ENCODE measurements at places on chromosomes 6 and 20.

- DNase-seq = no peak
Observed at GRCh38 chr6:20707870-20708269, 173.6 kb downstream of the CDKAL1 start.

DNA sequence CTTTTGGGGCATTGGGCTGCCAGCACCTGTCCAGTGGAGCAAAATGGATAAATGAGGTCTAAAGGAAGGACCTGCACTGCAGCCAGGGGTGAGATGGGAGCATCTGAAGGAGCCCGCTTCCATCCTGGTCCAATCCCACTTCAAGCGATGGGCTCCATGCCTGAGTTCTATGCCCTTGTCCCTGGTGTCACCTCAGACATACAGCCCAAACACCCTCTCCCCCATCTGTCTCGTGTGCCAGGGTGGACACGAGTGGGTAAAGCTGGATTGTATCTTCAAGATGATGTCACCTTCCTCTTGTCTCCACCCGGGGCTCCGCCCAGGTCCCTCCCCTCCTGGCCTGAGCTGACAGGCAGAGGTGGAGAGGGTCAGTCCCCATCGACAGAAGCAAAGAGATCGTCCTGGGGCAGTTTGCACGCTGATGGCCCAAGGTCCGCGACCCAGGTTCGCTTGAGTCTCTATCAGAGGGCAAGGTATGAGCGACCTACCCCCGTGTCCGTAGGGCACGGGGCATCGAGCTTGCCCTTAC is 544 bp downstream of the SMIM29 start:
- no peak for DNase-seq

DNA sequence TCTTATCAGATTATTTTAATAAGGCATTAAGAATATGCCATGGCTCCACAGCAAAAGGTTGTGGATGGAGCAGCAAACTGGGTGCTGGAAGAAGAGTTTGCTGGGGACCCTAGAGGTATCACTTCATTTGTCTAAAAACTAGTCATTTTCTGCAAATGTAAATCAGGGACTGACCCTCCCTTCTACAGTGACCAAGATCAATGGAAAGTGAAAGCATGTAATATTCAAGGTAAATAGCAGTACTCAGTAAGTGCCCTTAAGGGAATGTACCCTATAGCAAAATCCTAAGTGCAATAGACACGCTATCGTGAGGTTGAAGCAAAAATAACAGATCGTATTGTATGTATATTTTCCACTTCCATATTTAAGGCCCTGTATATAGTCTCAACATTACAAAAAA is 38.7 kb downstream of the TRDN start:
- DNase-seq = no peak

- DNase-seq = no peak
Observed at GRCh38 chr6:133704371-133704770, 184.5 kb upstream of the TCF21 start.

DNA sequence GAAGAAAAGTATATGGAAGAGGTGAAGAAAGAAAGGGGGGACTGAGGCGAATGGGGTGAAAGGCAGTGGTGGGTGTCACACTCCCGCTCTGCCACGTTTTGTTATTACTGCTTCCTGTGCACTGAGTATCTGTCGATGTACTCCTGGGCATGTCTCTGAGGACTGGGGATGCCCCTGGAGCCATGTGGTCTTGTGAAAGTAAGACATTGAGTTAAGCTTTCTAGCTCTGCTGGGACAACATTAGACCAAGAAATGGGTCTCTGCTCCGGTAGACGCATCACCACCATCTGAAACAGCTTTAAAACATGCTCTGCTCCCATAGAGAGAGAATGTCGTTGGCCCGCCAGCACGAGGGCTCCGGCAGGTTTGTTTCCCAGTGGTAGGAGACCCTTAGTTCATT is 40.0 kb downstream of the IRF4 start:
- DNase-seq = no peak

DNA sequence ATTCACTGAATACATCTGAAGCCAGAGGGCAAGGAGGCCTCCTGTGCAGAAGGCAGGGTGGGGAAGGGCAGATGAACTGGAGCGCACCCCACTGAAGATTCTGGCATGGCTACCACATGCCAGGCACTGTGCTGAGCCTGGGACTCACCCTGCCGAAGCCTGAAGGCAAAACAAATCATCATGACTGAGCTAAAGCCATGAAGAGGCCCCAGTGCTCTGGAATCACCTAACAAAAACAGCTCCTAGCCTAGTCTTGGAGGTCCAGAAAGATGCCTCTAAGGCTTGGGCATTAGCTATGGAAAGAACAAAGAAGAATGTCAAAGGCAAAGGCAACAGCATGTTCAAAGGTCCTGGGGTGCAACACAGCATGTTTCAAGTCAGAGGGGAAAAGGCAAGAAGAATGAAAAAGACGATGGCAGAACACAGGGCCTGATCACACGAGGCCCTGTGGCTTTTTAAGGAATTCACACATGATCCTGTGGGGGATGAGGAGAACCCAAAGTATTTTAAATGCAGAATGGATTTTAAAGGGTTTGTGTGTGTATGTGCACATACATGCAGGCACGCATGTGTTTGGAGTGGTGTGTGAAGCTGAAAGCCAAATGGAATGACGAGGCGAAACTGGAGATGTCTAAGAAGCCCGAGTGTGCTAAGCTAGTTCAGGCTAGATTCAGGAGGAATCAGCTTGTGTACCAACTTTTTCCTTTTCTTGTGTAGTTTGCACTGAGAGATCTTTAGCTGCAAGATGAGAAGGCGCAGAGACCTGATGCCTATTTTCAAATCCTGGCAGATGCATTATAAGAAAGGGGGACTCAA is 261.4 kb downstream of the ZNF217 start:
- no peak for DNase-seq

- no peak for DNase-seq
Observed at GRCh38 chr20:61844621-61845020, 221.1 kb downstream of the TAF4 start.

DNA sequence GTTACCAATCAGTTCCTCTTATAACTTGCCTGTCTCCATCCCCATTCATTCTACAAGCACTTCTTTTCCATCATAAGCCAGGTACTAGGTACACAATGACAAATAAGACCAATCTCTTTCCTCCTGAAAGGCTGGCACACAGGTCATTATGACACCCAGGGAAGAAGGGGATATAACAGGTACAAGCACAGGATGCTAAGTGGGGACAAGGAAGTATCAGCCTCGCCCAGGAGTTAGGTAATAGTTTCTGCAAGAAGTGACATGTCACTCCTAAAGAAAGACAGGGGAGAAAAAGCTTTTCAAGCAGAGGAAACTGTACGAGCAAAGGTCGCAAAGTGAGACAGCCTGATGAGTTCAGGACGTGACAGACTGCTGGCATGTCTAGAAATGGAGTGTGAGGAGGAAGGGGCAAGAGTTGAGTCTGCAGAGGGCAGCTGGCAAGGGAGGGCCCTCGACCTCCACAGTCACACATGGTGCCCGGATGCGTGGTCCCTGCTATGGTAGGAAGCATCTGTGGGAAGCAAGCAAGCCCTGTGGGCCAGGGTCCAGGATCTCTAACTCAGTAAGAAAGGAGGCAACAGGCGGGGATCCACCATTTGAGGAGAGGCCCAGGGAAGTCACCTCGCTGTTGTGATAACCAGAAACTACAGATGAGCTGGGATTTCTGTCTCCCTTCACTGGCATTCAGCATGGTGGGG is 40.4 kb downstream of the GPLD1 start:
- DNase-seq = no peak

DNA sequence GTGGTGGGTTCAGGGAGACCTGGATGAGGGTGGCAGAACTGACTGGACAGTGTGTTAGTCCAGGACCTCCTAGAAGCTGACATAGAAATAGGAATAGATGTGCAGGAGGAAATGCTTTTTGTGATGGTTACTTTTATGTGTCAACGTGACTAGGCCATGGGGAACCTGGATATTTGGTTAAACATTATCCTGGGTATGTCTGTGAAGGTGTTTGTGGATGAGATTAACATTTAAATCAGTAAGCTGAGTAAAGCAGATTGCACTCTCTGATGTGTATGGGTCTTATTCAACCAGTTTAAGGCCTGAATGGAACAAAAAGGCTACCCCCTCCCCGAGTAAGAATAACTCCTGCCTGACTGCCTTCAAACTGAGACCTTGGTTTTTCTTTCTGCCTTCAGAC is 219.3 kb downstream of the DHX35 start:
- DNase-seq = no peak

DNA sequence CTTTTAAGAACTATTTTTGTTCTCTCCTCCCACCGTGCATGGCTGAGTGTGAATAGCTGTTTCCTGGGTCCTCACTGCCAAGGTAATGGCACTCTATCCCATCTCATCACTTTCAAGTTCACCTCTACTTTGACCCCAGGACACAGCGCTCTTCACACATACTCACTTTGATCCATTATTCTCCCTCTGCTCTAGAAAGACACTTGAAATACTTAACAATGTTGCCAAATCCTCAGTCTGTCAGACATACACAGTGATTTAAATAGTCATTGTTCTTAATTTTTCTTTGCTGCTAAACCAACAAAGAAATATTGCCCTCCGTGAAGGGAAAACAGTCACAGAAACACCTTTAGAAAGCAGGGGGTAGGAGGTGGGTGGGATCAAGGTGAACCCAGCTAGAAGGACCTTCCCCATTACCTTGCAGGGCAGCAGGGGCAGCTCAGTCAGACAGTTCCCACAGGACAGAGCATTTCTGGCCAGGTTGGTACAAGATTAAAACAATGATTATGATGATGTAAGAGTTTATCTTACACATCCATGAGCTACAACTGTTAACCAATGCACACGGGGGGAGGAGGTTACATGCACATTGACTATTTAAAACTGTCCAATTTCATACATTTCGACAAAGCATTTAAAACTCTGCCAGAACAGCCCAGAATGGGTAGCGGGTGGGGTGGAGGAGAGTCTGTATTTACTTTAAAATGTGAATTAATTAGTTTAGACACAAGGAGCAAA is 2.4 kb downstream of the SLC22A23 start:
- DNase-seq = no peak

DNA sequence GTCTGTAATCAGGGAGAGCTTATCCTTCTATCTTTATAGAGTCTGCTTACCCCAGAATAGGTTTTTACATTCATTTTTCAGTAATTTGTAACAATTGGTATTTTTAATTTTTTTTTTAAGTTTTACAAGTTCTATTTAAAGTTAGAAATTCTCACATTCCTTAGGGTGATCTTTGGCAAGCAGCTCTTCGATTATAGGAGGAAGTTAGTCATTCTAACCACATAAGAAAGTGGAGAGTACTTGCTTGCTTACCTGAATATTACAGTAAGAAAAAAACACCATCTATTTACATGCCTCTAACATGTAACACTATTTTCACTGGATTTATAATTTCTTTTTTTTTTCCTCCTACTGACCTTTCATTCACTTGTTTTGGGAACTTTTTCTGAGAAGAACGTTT is 6.7 kb downstream of the TSHZ2 start:
- no peak for DNase-seq

DNA sequence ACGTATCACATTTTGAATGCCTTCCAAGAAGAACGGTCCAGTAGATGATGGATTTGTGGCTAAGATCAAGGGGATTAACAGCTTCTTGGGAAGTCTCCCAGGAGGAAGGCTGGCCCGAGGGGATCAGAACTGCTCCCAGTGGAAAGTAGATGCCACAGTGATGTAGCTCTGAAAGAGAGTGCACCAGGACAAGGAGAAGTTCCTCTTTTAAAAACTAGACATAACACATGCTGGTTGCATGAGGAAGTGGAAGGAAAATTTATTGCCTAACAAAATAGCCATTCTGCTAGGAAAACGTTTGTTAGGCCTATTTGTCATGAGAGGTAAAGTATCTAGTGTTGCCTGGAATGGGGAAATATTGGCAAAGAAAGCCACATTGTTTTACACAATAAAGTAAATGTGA is 87.8 kb downstream of the CDH26 start:
- no peak for DNase-seq

DNA sequence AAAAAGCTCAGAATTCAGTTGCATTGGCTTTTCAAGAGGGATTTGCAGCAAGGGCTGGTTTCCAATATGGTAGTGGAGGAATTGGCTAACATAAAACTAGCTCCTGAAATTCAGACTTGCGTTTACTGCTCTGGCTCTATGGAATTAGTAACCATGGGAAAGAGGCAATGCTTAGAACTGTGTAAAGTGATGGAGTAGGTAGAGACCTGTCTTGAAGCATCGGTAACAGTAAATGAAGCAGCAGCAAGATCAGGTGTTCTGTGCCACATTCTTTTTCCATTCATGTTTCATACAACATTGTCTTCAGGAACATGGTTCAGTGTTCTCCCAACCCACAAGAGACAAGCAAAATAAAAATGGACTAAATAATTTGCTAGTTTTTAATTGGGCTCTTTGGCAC is 6.5 kb downstream of the IRF4 start:
- DNase-seq = no peak

- DNase-seq = no peak
Observed at GRCh38 chr20:6525447-6526303, 241.8 kb upstream of the BMP2 start.

DNA sequence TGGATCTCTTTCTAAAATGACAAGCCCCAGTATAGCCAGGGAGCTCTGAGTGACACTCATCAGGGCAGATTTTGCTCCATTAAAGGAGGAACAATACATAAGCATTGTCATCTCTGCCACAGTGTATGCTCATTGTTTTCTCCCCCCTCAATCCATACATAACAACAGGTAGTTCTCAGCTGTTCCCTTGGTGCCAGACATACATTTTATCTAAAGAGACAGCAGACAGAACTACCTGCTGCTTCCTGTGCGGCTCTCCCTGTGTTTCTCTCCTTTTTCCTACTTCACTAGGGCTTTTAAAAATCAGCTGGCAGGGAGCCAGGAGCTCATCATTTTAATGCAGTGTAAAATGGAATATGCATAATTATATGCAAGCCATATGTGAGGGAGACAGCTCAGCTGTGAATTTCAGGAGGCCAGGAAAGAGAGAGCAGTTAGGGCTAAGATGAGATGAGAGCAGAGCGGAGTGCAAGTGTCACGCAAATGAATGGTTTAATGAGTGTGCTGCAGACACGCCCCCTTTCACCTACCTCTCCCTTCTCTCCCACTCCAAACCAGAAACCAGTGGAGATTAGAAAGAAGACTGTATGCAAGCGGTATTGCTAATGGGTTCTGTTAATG is 96.0 kb downstream of the SOBP start:
- DNase-seq = peak; percentile 34

- no peak for DNase-seq
Observed at GRCh38 chr6:89596484-89596883, 42.1 kb downstream of the LYRM2 start.

DNA sequence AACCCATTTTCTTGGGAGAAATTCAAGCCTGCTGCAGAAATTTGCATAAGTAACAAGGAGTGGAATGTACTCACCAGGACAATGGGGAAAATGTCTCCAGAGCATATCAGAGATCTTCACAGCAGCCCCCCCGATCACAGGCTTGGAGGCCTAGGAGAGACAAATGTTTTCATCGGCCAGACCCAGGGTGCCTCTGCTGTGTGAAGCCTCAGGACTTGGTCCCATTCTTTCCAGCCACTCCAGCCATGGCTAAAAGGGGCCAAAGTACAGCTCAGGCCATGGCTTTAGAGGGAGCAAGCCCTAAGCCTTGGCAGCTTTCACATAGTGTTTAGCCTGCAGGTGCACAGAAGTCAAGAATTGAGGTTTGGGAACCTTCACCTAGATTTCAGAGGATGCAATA is 1463.0 kb downstream of the HACE1 start:
- DNase-seq = no peak

Measured in putamen (tissue), 1 donor.